ENCODE measurements at places on chromosomes 3 and 15.

DNA sequence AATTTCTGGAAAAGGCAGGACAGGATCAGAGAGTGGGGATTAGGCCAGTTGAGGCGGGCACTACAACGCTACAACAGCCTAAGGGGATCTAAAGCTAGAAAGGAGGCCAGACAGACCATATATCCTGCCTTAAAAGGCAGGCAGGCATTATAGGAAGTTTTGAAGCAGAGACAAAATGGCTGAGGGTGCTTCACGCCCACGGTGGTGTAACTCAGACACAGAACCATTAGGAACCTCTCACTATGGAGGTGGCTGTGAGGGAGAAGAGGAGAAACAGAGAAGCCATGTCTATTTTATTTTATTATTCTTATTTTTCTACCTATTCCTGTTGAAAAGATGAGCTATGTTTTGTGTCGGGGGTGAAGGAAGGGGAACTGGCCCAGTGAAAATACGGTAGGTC, 2.1 kb upstream of the USP4 start:
- no peak for DNase-seq

GRCh38 chr15:99169769-99170311, 65.0 kb downstream of the SYNM start:
- DNase-seq: peak; percentile 61

DNA sequence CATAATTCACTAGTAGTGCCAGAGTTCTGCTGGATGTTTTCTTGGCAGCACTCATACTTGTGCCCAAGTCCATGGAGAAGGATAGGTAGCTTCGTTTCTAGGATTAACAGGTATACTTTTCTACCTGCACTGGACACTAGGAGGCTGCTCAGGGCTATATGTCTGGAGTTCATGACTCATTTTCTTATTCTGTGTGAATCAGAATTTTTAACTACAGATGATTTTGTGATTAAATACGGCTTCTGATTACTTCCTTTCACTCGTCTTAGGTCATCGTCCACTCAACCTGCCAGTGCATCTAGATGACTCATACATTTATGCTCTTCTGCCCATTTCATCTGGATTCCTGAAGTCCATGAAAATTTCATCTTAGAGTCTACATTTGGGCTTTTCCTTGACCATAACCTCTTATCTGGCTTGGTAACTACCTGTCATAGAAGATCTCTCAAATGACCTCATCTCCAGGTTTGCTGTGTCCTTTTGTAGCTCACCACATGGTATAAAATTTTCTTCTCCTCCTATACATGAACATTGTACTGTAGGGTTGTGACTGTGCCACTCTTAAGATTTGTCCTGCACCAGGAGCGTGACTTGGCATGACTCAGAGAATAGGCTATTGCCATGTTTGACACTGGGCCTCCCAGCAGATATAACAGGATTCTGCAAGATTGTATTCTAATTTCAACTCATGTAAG, 66.7 kb upstream of the GCSAM start:
- DNase-seq: peak; percentile 4

DNA sequence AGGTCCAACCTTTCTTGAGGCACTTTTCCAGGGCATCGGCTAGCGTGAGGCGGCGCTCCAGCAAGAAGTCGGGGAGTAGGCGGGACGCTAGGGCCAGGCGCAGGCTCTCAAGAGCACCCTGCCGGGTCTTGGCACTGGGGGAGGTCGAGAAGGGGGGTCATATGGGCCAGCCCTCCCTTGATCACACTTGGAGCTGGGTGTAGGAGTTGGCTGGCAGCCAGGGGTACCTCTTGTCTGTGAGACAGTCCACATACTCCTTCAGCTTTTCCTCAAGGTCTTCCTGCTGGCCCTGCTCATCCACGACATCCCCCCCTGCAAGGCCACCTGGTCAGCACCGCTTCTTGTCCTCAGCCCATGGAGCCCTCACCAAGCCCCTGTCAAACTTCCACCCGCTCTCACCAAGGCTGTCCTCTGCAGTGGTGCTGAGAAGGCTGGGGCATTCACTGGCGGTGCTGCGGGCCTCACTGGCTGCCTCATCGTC, 2.0 kb downstream of the IFRD2 start:
- no peak for DNase-seq

DNA sequence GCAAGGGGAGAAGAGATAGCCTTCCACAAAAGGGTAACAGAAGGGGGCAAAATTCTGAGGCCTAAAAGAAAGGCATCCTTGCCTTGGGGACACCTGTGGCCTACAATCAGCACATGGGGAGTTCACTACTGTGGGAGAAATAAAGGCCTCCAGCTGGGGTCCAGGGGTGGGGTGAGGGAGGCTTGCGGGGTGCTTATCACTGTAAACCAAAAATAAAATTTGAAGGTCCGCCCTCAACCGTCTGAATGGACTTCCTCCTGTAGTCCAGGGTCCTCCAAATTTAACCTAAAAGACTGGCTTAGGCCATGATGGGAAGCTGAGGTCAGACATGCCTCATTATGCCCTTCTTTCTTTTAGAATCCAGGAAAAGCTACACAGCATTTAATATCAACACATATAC, 2.1 kb upstream of the POLR2M start:
- DNase-seq: no peak
